ENCODE measurements at places on chromosomes 3 and 15.
A peak's percentile ranks its signal among the peaks of the same experiment; 100 is the strongest.

- DNase-seq = no peak
Observed at GRCh38 chr15:78148392-78149067, 632 bp upstream of the IDH3A start.

DNA sequence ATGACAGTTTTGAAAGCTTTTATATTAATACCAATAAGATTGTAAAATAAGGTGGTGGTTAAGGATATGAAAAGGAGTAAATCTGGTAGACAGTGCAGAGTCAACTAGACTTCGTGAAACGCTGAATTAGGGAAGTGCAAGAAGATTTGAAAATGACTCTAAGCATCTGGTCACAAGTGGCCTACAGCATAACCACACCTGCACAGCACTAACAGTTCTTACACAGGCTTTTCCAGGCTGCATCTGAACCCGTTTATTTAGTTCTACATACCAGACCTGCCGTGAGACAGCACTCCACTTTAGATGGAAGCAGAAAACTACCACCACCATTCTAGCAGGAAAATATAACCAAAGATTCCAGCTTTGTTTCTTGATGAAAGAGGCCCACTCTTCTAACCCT lies 1.9 kb downstream of the DMXL2 start:
- no peak for DNase-seq

GRCh38 chr15:44716983-44717602 lies 5.8 kb downstream of the B2M start:
- DNase-seq = no peak

- no peak for DNase-seq
Observed at GRCh38 chr15:101784644-101785043, 18.7 kb upstream of the OR4F6 start.

DNA sequence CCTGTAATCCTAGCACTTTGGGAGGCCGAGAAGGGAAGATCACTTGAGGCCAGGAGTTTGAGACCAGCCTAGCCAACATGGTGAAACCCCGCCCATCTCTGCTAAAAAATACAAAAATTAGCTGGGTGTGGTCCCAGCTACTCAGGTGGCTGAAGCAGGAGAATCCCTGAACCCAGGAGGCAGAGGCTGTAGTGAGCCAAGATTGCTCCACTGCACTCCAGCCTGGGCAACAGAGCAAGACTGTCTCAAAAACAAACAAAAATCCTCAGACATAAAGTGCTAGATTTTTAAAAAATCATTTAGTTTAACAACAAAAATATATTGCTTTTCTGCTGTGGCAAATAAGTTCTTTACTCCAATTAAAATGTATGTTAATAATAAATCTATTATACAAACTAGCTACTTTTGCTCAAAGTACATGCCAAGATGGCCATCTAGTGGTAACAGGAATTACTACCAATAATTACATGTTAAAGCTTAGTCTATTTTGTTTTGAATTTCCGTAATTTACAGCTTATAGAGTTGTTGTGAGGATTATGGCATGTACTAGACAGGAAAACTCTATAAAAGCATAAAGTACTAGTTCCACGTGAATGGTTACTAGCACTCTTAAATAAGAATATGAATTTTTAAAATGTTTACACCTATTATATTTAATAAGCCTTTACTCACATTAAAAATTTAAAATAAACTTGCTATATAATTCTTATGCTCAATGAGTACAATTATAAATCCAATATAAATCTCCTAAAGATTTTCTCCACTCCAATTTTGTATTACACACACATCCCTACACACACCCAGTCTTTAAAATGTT lies 39.0 kb downstream of the GABPB1 start:
- no peak for DNase-seq

DNA sequence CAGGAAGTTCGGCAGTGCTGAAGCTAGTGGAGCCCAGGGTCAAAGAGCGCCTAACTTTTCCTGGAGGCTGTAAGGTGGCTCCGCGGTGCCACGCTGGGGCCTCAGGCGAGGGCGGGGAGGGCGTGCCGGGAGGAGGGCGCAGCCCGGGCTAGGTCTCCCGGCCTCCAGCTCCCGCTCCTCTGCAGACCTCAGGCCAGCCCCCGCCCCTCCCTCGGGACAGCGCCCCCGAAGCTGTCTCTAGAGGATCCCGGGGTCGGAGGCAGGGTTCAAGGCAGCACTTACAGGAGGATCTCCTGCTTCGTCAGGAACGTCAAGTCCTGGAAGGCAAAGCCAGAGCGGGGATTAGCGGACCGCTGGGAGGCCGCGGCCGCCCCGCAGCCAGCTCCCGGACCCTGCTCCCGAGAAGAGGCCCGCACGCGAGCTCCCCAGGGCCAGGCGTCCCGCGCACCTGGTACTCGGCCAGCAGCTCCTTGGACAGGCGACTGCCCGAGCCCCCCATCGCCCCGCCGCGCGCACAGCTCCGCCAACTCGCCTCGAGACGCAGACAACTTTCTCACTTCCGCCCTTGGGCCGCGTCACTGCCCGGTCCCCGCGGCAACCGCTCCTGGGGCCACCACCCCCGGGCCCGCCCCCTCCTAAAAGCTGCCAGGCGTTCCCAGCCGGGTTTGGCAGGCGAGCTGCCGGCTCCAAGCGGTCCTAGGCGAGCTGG lies at the start of gene CIB1:
Gene CIB1, minus strand, starts transcription at position 555 of the 709 bp plus-strand sequence. Its CDS starts 56 bp downstream, at position 499.
- no peak for DNase-seq

- DNase-seq = no peak
Observed at GRCh38 chr3:67018105-67018788, 20.1 kb downstream of the KBTBD8 start.

DNA sequence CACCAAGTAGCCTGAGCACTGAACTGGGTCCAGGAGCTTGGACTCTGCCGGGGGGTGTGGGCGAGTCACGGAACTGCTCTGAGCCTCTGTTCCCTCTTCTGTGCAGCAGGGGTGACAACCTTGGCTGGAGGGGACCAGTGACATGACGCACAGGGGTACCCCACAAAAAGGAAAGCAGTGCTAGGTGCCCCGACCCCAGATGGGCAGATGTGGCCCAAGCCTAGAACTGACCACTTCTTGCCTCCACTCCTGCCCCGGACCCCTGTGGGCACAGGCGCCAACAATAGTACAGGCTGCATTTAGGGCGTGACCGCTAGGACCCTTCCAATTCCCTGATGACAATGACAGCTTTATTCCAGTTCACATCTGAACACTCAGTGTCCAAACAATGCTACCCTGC lies 255.9 kb upstream of the LYSMD4 start:
- no peak for DNase-seq

GRCh38 chr3:136949146-136949545 lies 8.6 kb upstream of the IL20RB start:
- DNase-seq = no peak

DNA sequence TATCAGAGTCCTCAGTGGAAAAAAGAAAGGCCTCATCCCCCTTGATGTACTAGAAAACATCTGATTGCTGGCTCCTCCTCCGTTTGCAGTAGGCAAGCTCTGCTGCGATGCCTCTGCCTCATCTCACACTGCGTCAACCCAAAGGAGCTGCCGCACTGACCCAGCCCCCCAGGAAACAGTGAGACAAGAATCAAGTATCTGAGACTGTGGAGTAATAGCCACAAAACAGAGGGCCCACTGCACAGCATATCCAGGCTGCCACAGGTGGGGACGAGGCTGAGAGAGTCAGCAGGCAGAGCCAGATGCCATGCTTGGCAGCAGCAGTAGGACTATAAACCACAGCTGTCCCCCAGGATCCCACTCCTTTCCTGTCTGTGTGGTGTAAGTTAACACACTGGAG lies 165.9 kb downstream of the STAC start:
- peak; percentile 80 for DNase-seq

- no peak for DNase-seq
Observed at GRCh38 chr3:192843723-192844485, 73.8 kb downstream of the MB21D2 start.

DNA sequence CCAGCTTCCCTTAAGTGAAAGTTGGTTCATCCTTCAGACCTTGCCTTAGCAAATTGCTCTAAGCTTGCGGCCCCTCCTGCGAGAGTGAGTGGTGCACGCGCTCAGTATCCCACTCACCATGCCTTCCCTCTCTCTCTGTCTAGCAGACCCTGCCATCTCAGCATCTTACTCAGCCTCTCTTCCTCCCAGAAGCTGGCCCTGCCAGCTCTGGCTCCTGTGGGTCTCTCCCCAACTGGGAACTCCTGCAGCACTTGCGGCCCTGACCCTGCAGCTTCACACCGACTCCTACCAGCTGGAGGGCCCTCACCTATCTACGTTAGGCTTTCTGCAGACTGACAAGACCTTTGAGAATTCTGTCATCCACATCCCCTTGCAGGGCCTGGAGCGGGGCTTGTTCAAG lies 286.1 kb upstream of the TLE3 start:
- no peak for DNase-seq

GRCh38 chr3:13484851-13485590 lies 4.9 kb downstream of the HDAC11 start:
- DNase-seq = no peak

GRCh38 chr3:44032487-44032886 lies 209.2 kb upstream of the TOPAZ1 start:
- DNase-seq = no peak

DNA sequence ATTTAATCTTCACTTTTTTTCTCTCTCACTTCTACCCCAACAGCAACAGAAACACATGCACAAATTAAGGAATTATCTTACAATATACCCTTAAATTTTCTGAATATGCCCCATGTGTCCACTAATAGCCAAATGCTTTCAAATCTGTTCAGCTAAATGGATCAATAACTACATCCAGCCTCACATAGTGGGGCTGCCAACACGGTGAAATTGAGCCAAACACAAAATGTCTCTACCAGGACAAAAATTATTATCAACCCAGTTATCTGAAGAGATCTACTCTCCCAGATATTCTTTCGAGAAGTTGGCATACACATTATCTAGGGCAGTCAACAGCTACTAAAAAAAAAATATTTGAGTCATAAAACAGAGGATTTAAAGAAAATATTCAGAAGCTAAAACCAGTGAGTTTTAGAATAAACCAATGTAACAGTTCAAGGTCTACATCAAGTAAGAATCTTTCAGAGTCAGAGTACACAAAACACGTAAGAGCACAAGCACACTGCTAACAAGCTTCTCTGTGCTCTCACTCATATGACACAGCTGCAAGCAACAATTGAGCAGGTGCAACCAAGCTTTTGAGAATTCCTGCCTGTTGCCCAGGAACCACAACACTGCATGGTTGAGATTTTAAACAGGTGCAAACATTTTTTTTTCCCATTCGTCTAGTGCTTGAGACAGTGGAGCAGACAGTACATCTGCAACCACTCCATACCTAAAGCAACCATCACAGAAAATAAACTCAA lies 247.7 kb downstream of the ZBTB20 start:
- peak; percentile 75 for DNase-seq

GRCh38 chr15:37086521-37086920 lies 13.8 kb downstream of the MEIS2 start:
- no peak for DNase-seq

DNA sequence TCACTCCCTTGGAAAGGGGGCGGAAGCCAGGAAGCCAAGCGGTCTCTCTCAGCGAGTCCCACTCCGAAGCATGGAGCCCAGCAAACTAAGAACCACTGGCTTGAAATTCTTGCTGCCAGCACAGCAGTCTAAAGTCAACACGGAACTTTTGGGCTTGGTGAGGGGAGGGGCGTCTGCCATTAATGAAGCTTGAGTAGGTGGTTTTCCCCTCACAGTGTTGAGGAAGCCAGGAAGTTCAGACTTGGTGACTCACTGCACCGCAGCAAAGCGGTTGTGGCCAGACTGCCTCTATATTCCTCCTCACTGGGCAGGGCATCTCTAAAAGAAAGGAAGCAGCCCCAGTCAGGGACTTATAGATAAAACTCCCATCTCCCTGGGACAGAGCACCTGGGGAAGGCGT lies 665.4 kb upstream of the CBLB start:
- DNase-seq = no peak

- no peak for DNase-seq
Observed at GRCh38 chr3:150132101-150132749, 161.5 kb upstream of the PFN2 start.

DNA sequence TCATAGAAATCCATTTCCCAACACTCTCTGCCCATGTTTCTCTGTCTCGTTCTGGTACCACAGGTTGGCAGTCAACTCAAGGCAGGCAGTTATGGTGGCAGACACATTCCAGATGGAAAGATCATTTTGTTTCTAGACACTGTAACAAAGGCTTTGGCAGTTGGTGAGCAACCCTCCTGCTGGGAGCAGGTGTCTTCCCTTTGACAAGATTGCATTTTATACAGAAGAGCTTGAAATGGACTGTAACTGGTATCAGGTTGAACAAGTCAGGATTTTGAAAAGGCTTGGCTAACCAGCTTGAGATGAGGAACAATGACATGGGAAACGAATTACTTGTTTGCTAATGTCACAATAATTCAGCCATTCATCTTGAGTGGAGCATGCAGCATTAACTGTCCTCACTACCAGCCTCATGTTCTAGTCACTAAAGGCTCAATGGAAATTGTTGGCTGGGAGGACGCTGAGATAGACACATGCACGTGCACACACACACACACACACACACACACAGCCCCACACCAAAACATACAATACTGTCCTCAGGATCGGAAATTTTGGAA lies 170.0 kb downstream of the SEMA6D start:
- no peak for DNase-seq

DNA sequence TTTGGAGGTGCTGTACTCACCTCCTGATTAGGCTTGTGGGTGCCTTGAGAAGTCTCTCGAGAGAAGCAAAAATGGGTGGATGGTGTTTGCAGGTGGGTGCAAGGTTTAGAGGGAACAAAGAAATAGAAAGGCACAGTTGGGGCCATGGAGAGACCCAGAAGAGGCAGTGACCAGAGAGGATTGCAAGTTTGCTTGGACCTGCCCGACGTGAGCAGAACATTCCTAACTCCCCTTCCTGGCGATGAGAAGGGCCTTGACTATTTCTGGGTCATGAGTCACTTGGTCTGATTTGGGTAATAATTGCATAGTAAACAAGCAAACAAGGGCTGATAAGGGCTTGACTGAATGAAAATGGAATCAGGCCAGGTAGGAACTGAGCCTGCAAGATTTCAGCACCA lies 7.0 kb upstream of the CTSH start:
- no peak for DNase-seq

DNA sequence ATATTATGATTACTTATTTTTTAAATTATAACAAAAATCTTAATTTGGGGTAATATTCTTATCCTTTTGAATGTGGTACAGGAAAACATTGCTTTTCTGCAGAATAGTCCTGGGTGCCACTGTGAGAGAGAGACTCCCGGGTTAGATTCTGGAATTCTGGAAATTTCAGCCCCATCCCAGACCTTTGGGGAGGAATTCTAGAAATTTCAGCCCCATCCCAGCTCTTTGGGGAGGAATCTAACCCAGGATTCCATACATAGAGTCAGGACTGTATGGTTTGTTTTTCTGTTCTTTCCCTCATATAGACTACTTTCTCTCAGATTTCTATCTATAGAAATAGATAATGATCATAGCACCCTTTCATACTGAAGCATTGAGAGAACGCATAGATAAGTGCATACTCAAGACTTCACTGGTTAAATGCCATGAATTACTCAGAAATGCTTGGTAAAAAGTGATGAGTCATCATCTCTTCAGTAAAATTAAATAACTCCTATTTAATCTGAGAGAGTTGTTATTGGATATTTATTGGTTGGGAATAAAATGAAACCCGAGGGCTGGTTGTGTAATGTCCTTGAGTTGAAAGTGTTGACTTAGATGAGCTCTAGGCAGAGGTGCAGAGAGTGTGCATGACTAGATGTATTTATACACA lies 8.3 kb downstream of the EIF2AK4 start:
- DNase-seq = no peak

- no peak for DNase-seq
Observed at GRCh38 chr3:11548721-11549131, 95.0 kb downstream of the VGLL4 start.
